CD4-positive, alpha-beta T cell (primary cell): ENCODE measurements at places on chromosomes 6 and 20. TPM values are rescaled to one million over a fixed set of nuclear protein-coding genes. Genes with fewer than 3 reads are reported as not detected.
A peak's percentile ranks its signal among the peaks of the same experiment; 100 is the strongest.

GRCh38 chr6:153898360-153899059 lies 140.5 kb upstream of the OPRM1 start:
- H3K27ac ChIP-seq = no peak overlapping the region
- H3K27me3 ChIP-seq = no peaks in the 10 kb centered on the region
- no peaks in the 10 kb centered on the region for H3K4me1 ChIP-seq

- H3K36me3 ChIP-seq = no peaks in the 10 kb centered on the region
- peaks cover 14% of the 10 kb centered on the region for H3K4me1 ChIP-seq
- H3K27me3 ChIP-seq = no peaks in the 10 kb centered on the region
- no peak overlapping the region for H3K4me3 ChIP-seq
- no peak overlapping the region for H3K27ac ChIP-seq
These were observed 186.6 kb downstream of the MBOAT1 start for GRCh38 chr6:20025681-20026080.

DNA sequence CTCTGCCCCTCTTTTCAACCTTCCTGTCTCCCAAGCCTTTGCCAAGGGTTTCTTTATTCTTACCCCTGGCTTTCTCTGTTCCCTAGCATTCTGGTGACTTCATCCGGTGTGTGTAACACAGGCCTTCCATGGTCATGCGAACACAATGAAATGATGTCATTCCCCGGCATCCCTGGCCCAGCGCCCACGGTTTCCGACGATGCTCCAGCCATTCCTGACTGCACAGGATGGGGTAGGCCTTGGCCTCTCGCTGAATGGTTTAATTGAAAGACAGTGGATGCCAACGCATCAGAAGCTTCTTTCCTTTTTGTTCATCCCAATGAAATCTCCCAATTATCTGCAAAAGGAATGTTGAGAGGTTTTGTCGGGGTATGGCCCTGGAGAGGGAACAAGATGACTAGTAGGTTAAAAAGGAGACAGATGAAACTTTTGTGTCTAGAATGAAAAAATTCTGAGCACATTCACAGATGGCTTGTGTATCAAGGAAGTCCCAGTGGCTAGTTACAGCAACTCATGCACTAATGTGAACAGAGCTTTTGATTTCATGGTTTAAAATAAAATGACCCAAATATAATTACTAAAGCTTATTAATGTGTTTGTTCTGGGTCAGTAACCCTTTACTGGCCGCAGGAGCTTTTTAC lies 655.0 kb downstream of the QKI start:
- H3K27me3 ChIP-seq = no peaks in the 10 kb centered on the region
- H3K27ac ChIP-seq = no peak overlapping the region
- H3K4me3 ChIP-seq = no peak overlapping the region
- no peaks in the 10 kb centered on the region for H3K36me3 ChIP-seq
- H3K4me1 ChIP-seq = no peaks in the 10 kb centered on the region

- no peak for DNase-seq
- no peak overlapping the region for H3K27ac ChIP-seq
- H3K27me3 ChIP-seq = no peaks in the 10 kb centered on the region
- no peaks in the 10 kb centered on the region for H3K36me3 ChIP-seq
These were observed 28.5 kb upstream of the KIF6 start for GRCh38 chr6:39753725-39754045.

DNA sequence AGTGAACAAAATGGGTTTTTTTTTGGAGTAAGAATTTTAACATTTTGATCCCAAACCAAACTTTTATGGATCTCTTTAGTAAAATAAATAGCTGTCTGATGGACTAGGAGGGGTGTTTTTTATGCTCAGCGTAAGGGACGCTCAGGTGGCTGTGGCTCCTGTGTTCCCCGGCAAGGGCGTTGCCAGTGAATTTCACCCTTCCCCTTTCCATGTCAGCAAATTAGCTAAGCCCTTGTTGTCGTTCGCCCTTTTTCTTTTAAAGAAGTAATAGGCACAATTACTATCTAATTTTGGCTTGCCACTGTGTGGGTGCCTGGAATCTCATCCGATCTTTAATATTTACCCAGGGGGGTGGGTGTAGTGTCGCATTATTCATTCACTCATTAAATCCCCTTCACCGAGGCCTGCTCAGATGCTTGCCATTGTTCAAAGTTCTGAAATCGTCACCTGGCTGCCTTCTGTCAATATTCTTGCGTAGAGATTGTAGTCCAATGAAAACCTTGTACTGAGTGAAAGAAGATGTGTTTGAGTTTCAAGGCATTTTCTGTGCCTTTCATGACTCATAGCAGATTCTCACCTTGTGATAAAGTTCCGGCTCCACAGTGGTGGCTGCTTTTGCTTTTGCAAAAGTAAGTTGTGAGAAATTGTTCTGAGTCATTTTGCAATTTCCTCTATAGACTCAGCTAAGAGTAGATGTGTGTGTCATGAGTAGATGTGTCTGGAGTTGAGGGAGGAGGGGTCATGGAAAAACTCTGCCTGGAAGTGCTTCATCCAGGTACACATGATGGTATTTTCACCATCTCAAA lies 40.0 kb upstream of the CLDN20 start:
- H3K27ac ChIP-seq = peak overlapping the region; percentile 22
- no peaks in the 10 kb centered on the region for H3K27me3 ChIP-seq
- H3K36me3 ChIP-seq = no peaks in the 10 kb centered on the region
- H3K4me1 ChIP-seq = peaks cover 13% of the 10 kb centered on the region

GRCh38 chr20:58022711-58023110 lies 205.7 kb downstream of the ANKRD60 start:
- H3K36me3 ChIP-seq = no peaks in the 10 kb centered on the region
- no peaks in the 10 kb centered on the region for H3K27me3 ChIP-seq
- no peak for DNase-seq
- no peak overlapping the region for H3K27ac ChIP-seq

GRCh38 chr6:7073821-7074525 lies 33.8 kb upstream of the RREB1 start:
- peaks cover 11% of the 10 kb centered on the region for H3K4me1 ChIP-seq
- no peaks in the 10 kb centered on the region for H3K36me3 ChIP-seq
- peak; percentile 39 for DNase-seq
- H3K4me3 ChIP-seq = peak overlapping the region; percentile 27
- no peaks in the 10 kb centered on the region for H3K27me3 ChIP-seq

DNA sequence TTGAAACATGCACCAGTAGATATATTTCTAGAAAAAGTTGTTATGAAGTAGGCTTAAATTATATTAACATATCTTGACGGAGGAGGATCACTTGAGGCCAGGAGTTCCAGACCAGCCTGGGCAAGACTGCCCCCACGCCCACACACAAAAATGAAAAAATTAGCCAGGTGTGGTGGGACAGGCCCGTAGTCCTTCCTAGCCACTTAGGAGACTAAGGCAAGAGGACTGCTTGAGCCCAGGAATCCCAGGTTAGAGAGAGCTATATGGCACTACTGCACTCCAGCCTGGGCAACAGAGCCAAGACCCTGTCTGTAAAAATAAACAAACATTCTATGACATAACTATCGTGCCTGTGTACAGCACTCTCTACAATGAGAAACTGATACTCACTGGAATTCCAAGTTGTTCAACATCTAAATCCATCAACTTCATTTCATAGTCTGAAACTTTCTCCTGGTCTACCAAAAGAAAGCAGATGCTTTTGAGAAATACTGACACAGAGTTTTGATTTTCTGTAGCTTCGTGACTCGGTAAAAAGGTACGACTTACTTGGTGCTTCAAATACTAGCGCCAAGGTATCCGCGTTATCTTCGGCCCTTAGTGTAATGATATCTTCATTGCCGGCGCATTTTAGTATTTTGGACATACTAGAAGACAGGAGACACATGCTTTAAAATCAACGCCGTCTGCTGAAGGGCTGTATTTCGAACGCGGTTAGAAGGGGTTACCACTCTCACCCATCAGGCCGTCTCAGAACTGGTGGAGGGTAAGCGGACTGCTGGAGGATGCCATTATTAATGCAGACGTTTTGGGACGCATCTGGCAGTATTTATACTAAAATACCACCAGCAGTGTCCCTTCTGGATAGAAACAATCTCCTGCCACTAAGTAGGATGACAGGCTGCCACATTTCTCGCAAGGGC lies 1.3 kb downstream of the PCNA start:
- no peaks in the 10 kb centered on the region for H3K27me3 ChIP-seq
- peaks cover 23% of the 10 kb centered on the region for H3K4me1 ChIP-seq
- DNase-seq = peak; percentile 11
- peak overlapping the region; percentile 64 for H3K27ac ChIP-seq
- peaks cover 36% of the 10 kb centered on the region for H3K36me3 ChIP-seq
- peak overlapping the region; percentile 84 for H3K4me3 ChIP-seq

- H3K27ac ChIP-seq = no peak overlapping the region
- H3K4me1 ChIP-seq = no peaks in the 10 kb centered on the region
- no peak overlapping the region for H3K4me3 ChIP-seq
- DNase-seq = no peak
- no peaks in the 10 kb centered on the region for H3K36me3 ChIP-seq
- no peaks in the 10 kb centered on the region for H3K27me3 ChIP-seq
These were observed 185.8 kb upstream of the RAB32 start for GRCh38 chr6:146357578-146358430.

- no peaks in the 10 kb centered on the region for H3K36me3 ChIP-seq
- H3K27ac ChIP-seq = no peak overlapping the region
- DNase-seq = no peak
- peak overlapping the region; percentile 16 for H3K4me3 ChIP-seq
These were observed 297.3 kb downstream of the PHACTR1 start for GRCh38 chr6:13013681-13014503.

GRCh38 chr6:90393232-90393884 lies 96.7 kb upstream of the BACH2 start:
- no peak overlapping the region for H3K4me3 ChIP-seq
- peak; percentile 62 for DNase-seq
- peaks cover 22% of the 10 kb centered on the region for H3K4me1 ChIP-seq
- H3K27me3 ChIP-seq = no peaks in the 10 kb centered on the region
- H3K36me3 ChIP-seq = no peaks in the 10 kb centered on the region
- H3K27ac ChIP-seq = no peak overlapping the region

- no peak for DNase-seq
- H3K27ac ChIP-seq = no peak overlapping the region
- no peak overlapping the region for H3K4me3 ChIP-seq
- H3K4me1 ChIP-seq = no peaks in the 10 kb centered on the region
These were observed 85.8 kb downstream of the YTHDF1 start for GRCh38 chr20:63129991-63130657.

GRCh38 chr6:115276881-115277565 lies 783.7 kb downstream of the FRK start:
- no peaks in the 10 kb centered on the region for H3K36me3 ChIP-seq
- H3K27me3 ChIP-seq = no peaks in the 10 kb centered on the region
- no peaks in the 10 kb centered on the region for H3K4me1 ChIP-seq
- DNase-seq = no peak
- no peak overlapping the region for H3K4me3 ChIP-seq
- H3K27ac ChIP-seq = no peak overlapping the region

- peaks cover 41% of the 10 kb centered on the region for H3K4me1 ChIP-seq
- no peak overlapping the region for H3K27ac ChIP-seq
- H3K27me3 ChIP-seq = no peaks in the 10 kb centered on the region
- H3K36me3 ChIP-seq = no peaks in the 10 kb centered on the region
- no peak for DNase-seq
These were observed 147.3 kb downstream of the DLL1 start for GRCh38 chr6:170143401-170144150.

DNA sequence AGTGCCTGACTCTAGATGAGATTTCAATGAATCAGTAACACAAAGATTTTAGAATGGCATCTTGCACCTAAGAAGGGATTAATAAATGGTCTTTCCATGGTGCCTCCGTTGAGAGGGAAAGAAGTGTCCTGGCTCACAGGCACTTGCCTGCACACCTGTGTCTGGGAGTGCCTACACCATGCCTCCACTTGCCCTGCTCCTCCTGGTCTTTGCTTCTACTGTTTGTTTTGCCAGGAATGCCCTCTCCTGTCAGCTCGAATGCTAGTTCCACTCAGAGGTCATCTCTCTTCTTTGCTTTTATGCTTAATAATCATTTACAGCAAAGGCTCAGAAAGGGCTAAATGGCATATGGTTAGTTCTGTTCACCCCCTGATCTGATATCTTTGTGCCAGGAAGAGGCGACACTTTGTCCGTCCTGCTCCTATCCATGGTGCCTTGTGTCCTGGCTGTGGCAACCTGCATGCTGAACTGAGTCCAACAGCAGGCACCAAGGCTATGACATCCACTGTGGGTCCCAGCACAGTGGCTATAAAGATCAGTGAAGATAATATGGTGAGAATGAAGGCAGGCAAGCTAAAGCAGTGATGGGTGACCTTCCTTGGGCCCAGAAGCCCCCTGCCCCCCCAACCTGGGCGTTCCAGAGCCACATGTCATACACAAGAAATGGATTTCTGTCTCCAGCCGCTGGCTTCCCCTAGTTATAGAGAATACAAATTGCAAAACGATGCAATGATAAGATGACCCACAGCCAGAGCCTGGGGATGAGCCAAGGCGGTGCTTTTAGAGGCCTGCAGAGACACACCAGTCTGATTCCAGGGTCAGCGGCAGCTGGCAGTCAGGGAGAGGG lies 1.4 kb downstream of the C6orf132 start:
- H3K36me3 ChIP-seq = no peaks in the 10 kb centered on the region
- H3K4me3 ChIP-seq = no peak overlapping the region
- H3K27me3 ChIP-seq = peaks cover 31% of the 10 kb centered on the region

DNA sequence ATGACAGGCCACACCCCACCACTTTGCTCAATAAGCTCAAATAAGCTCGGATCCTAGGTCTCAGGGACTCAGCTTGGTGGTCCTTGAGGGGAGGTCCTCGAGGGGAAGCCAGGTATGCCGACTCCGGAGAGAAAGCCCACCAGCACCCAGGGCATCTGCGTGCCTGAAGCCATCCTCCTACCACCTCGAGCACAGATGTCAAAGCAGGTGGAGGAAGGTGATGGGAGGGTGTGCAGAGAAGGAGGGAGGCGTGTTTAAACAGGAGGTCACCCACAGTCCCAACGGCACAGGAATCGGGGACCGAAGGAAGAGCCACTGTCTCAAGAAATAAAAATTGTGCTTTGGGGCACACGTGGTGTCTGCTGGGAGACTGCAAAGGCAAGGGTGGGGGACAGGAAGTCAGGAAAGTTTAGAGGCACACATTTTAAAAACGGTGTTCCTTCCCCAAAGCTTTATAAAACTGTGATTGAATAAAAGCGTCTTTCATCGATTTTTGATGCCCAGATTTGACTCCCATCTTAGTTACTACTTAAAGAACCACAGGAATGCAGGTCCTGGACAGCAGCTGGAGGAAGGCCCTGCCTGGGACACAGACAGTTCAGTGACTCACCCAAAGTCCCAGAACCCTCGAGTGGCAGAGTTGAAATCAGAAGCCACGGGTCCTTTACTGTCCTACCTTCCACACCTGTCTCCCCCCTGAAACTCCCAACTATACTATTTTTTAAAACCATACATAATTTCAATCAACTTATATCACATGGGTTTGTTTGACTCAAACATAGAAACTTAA lies 221.0 kb upstream of the PDE10A start:
- H3K27ac ChIP-seq = no peak overlapping the region
- H3K36me3 ChIP-seq = no peaks in the 10 kb centered on the region
- no peak overlapping the region for H3K4me3 ChIP-seq
- no peak for DNase-seq
- peaks cover 4% of the 10 kb centered on the region for H3K4me1 ChIP-seq

The TMEM217 gene
- 0.41 TPM for total RNA-seq

The PNPLA1 gene
- 0.17 TPM for total RNA-seq

The IPCEF1 gene
- 92.4 TPM for total RNA-seq

The BFSP1 gene
- total RNA-seq = 0.27 TPM

The GNAS-AS1 gene
- total RNA-seq = not detected

The GPX5 gene
- total RNA-seq = not detected

The MYMX gene
- not detected for total RNA-seq

The SCGN gene
- not detected for total RNA-seq

The C6orf15 gene
- not detected for total RNA-seq

The OLIG3 gene
- total RNA-seq = not detected

The RSPO3 gene
- not detected for total RNA-seq

The CFAP61 gene
- total RNA-seq = not detected

The KLC4 gene
- total RNA-seq = 39.6 TPM

The ZNF311 gene
- total RNA-seq = 0.25 TPM

The SYNJ2 gene
- 38.0 TPM for total RNA-seq
